ENCODE measurements at places on chromosomes 7 and 10.

DNA sequence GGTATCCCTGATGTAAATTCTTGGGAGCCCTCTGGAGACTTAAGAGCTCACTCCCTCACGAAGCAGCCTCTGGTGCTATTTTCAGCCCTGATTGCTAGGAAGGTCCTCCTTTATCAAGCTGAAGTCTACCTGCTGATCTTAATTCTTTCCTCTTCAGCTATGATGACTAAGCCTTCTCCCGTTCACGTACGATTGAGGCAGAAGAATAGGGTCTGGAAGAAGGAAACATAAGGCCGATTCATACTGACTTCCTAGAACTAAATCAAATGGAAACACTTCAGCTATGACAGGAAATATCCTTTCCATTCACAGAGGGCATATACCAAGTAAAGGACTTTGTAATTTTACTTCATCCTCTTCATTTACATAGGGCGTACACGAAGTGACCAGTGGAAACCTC lies 107.0 kb downstream of the CPXM2 start:
- DNase-seq, result no peak

GRCh38 chr7:5426226-5426475 lies 2.5 kb upstream of the TNRC18 start:
- no peak for DNase-seq

DNA sequence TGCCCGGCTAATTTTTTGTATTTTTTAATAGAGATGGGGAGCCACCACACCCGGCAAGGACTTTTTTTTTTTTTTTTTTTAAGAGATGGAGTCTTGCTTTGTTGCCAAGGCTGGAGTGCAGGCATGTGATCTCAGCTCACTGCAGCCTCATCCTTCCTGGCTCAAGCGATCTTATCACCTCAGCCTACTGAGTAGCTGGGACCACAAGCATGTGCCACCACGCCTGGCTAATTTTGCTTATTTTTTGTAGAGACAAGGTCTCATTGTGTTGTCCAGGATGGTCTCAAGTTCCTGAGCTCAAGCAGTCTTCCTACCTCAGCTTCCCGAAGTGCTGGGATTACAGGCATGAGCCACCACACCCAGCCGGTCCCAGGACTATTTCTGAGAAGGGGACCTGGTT lies 9.3 kb upstream of the MCU start:
- no peak for DNase-seq

DNA sequence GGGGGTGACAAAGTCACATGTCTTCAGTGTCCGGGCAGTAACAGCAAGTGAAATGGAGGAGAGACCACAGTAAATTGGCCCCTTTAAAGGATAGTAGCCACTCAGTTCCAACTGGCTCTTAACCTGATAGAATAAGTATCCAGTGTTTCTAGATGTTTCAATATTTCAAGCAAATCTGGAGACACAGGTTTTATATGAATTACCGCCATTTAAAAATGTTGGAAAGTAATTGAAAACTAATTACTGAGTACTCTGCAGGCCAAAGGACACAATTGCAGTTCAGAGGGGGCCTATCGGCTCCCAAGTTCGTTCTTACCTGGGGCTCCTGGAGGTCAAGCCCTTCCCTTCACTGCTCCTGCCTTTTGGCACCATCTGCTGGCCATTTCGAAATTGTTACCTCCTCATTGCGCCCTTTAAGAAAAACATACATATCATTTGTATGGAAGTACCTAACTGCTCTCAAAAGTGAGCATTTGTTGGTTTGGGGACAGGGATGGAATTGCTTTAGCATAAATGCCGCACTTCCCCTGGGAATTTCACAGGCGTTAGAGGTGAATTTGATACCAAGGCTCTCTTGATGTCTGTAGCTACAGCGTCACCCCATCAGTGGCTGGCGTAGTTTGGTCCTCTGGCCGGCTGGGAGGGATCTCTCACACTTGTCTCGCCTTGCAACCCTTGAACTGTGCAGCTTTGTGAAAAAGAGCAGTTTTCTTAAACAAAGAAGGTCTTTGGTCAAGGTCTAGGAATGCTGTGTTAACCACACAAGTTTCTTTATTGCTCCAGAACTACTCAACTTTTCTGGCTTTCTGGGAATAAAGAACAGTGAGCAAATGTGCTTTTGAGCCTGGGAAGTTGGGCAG lies 220.0 kb downstream of the ARHGAP21 start:
- DNase-seq, result no peak

DNA sequence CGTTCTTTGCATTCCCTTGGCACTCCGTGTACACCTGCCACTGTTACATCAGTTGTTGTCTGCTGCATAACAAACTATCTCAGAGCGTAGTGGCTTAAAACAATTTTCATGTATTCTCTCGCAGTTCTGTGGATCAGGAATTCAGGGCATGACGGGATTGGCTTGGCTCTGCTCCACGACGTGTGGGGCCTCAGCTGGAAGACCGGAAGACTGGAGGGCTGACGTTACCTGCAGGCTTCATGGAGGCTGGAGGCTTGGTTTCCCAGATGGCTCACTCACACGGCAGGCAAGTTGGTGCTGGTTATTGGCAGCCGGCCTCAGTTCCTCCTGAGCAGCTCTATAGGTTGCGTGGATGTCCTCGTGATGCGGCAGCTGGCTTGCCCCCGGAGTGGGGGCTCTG lies 25.5 kb downstream of the NYAP1 start:
- no peak for DNase-seq

GRCh38 chr7:118311121-118311836 lies 86.8 kb downstream of the ANKRD7 start:
- DNase-seq, result no peak

DNA sequence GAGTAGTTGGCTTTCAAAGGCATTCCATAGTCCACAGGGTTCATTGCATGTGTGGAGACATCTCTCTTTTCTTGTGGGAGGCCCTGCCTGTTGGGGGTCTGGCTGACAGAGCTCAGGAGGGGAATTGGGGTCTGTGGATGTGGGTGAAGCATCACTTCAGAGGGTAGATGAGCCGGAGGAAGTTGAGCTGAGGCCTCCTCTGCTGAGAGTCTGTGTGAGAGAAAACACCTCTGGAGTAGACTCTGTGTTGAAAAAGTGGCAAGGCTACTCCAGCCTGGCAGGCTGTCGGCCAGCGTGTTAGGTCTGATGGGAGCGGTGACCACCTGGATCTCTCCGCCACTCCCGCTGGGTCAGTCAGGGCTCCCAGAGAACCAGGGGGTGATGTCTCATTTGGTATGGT lies 358.0 kb upstream of the MGMT start:
- no peak for DNase-seq

DNA sequence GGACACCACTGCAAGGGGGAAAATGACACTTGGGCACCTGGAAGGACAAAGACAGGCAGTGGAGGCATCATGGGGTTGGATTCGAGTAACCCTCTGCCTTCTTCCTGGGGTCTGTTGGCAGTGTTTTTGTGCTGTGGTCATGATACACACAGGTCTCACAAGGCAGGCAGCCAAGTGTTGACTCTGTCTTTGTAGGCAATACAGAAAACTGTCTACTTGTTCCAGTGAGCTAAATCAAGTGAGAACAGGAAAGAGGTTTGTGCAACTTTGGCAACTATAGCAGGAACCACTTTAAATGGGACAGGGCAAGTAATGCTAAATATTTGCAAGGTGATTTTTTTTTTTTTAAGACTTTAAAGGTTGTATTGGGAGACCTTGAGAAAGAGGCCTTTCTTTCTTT lies 578.6 kb upstream of the GALNT17 start:
- DNase-seq, result no peak

GRCh38 chr10:88386204-88386788 lies 196.8 kb downstream of the RNLS start:
- no peak for DNase-seq

DNA sequence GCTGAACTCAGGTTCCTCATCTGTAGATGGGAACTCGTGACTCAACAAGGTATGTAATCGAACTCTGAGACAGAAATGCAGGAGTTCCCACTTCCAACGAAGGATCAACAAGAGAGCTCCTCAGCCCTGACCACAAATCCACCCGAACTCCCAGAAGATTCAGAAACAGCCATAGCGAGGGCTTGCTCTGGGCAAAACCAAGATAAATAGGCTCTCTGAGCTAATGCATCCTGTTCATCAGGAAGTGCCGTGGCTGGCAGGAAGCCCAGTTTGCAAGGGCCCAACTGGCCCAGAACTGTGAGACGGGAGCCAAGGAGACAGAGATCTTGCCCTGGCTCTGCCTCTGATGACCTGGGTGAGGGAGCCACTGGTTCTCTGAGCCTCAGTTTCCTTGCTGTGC lies 141.7 kb upstream of the PFKP start:
- DNase-seq, result no peak

DNA sequence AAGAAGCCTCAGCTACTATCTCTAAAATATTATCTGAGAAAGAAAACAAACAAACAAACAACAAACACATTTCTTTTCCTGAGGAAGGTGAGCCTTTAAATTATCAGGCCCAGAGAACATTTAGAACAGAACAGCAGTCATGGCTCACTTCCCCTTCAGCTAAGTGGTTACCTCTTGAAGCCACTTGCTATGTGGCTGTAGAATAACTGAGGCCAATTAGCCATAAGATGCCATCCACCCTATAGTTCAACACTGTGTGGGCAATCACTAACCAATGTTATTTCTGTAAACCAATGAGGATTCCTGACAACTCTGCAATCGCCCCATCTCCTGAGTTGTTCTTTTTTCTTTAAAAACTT lies 3.7 kb upstream of the UPP1 start:
- DNase-seq, result no peak
